ENCODE measurements at places on chromosomes 1 and 21.

DNA sequence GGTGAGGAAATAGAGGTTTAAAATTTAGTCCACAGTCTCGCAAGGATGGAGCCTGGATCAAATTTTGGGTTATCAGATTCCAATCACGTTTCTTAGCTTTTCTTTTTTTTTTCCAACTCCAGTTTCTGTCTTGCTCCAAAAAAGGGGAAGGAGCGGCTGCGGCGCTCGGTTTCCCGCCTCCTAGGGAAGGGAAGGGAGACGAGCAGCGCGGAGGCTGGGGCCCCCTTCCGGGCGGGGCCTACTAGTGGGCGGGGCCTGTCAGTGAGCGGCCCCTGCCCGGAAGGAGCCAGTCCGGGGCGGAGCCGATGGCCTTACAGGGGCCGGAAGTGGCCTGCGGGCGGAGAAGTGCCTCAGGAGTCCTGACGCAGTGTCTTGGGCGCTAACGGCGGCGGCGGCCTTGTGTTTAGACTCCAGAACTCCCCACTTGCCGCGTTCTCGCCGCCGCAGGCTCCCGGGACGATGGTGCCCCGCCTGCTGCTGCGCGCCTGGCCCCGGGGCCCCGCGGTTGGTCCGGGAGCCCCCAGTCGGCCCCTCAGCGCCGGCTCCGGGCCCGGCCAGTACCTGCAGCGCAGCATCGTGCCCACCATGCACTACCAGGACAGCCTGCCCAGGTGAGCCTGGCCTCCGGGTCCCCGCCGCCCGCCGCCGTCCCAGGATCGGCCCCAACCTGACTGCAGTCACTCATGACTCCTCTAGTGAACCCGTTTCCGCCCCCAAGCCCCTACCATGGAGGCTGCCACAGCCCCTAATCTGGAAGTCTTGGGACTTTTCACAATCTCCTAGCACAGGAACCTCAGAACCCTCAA is at the start of gene CPT2:
TSS of gene CPT2 (plus strand) at position 340 of the 806 bp plus-strand sequence. CDS start at position 460, 120 bp downstream.
- peak; percentile 95 for ATAC-seq

- peak; percentile 86 for ATAC-seq
Observed at GRCh38 chr1:89547563-89548116, 23.0 kb downstream of the LRRC8B start.

- ATAC-seq: no peak
Observed at GRCh38 chr1:189816558-189816957, 661.1 kb downstream of the BRINP3 start.

- ATAC-seq: peak; percentile 98
Observed at GRCh38 chr1:166603296-166603695, 236.0 kb upstream of the POGK start.

GRCh38 chr1:29709704-29710280 is 473.5 kb downstream of the PTPRU start:
- ATAC-seq: peak; percentile 94

DNA sequence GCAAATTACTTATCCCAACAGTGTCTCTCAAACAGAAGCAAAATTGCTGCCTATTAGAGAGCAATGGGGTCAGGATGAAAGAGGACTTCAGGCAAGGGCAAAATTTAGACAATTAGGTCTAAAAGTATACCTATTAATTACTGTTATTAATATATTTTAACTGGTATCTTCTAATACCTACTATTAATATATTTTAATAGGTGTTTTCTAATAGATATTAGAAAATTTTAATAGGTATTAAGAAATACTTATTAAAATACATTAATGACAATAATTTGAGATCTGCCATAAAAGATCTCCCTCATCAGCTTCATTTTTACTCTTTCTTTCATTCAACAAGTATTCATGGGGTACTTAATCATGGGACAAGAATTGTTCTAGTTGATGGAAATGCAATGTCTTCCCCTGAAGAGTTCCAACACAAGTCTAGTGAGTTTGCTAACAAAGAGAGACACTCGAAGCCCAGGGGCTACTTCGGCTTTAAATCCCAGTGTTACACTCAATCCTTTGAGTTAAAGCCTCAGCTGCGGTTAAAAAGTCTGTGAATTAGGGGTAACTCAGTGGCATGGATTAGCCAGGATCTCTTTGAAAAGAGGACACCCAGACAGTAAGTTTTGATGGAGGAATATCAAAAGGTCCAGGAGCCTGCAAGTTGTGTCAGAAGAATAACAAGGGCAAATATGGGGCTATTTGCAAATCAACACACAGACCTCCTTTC is 44.1 kb downstream of the STYXL2 start:
- no peak for ATAC-seq

- ATAC-seq: no peak
Observed at GRCh38 chr1:116759636-116760035, 5.4 kb downstream of the CD2 start.

- no peak for ATAC-seq
Observed at GRCh38 chr21:26443291-26443690, 129.8 kb downstream of the CYYR1 start.

DNA sequence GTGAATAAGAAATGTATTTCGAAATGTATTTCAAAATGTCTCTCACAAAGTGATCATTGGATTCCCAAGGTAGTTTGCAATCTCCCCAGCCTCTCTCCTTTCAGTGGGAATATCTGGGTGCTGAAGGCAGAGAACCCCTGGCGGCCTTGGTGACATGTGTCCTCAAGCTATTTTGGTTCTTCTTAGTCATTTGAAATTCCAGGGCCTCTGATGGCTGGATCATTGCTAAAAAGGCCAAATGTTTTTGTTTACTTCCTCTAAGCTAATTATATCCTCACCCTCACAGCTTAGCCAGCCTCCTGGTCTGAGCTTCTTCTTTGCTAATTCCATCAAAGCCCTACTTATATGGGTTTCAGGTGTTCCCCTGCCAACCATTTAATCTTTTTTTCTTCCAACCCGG is 71.2 kb downstream of the LRRC40 start:
- no peak for ATAC-seq

- ATAC-seq: peak; percentile 90
Observed at GRCh38 chr1:55140546-55140983, 74.6 kb downstream of the USP24 start.

DNA sequence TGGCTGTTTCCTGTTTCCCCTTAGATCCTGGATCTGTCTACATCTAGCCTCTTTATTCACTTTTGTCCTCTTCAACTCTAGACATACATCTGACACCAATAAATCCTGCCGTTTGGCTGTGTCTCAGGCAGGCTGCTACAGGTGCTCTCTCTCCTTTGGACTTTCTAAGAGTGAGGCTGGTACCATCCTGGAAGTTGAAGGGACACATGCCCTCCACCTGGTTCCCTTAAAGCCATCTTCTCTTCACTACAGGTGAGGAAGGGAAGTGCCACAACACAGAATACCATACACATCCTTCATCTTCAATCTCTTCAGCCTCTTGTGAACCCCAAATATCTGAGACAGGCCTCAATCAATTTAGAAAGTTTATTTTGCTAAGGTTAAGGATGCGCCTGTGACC is 137.9 kb downstream of the BACH1 start:
- no peak for ATAC-seq

GRCh38 chr21:42666925-42667324 is 13.5 kb downstream of the PDE9A start:
- ATAC-seq: no peak

DNA sequence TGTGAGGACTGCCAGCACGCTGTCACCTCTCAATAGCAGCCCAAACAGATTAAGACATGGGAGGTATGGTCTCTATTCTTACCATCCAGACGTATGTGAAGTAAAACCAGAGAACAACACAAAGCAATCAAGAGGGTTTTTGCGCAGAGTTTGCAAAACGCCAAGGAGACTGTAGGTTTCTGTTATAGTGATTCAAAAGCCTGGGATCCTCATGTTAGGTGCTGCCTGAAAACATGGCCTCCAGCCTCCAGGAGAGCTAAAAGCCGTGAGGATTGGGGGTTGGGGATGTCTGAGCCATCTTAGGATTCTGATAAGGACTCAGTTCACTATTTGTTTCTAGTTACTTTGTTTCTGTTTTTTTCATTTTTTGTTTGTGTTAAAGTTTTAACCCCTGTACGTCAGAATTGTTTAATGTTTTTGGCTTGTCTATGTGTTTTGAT is 4.2 kb upstream of the CCT8 start:
- ATAC-seq: no peak

GRCh38 chr21:33843216-33843615 is 72.4 kb downstream of the ATP5PO start:
- no peak for ATAC-seq

DNA sequence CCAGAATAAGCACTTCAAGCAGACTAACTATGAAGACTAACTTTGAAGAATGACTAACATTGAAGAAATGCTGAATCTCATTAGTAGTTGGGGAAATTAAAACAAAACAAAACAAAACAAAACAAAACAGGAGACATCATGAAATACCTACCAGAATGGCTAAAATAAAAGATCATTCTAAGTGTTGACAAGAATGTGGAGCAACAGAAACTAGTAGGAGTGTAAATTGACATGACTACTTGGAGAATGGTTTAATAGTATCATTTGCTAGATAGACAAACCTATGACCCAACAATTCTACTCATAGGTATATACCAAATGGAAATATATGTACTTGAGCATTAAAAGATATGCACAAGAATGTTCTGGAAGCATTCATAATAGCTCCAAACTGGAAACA is 18.9 kb upstream of the ZFP69B start:
- no peak for ATAC-seq

- ATAC-seq: no peak
Observed at GRCh38 chr1:53396573-53397268, 62.5 kb upstream of the DMRTB1 start.

DNA sequence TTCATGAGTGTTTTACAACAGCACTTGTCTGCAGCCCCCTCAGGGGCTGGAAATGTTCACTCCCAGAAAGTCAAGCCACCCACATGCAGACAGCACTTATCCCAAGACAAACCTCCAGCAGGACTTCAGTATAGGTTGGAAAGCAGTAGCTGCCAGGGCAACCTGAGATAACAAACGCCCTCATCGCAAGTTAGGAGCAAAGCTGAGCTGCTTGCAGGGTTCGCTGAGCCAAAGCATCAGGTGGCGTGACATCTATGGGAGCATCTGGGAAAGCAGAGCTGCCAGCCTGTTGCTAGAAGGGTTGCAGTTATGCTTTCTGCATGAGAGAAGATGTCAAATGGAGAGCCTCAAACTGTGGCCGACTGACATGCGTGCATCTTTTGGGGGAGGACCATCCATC is 4.2 kb upstream of the STXBP3 start:
- ATAC-seq: no peak

DNA sequence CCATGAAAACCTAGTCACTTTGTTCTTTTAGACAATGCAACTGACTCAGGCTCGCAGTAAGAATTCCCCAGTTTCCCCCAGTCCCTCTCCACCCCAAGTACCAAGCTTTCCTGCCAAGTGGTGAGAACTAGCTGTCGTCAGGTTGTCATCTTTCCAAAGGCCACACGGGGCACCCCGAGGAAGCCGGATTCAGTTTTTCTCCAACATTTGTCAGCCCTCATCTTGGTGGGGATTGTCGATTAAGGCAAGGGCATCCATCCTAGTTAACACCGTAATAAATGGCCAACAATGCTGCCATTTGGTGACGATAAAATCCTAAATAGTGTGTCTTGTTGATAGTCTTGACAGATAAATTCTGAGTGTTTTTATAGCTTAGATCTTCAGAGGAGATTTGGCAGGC is 55.9 kb upstream of the PROX1 start:
- ATAC-seq: no peak

- ATAC-seq: no peak
Observed at GRCh38 chr1:94093996-94094395, 27.0 kb downstream of the ABCA4 start.

DNA sequence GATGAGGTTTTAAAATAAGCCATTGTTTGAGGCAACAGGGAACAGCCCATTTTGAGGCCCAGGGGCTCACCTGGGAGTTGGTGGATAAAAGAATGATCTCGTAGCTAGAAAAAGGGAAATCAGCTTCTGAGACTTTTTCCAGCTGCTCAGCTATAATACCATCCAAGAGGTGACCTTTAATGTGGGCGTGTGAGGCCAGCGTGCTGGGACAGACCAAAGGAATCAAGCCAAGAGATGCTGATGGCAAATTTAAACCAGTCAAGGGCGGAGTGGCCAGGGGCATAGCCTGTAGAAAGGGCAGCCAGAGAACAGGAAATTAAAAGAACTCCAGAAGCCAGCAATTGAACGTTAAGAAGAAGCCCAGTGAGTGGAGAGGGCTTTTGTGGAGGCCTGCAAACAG is 132.6 kb downstream of the IER5 start:
- no peak for ATAC-seq

DNA sequence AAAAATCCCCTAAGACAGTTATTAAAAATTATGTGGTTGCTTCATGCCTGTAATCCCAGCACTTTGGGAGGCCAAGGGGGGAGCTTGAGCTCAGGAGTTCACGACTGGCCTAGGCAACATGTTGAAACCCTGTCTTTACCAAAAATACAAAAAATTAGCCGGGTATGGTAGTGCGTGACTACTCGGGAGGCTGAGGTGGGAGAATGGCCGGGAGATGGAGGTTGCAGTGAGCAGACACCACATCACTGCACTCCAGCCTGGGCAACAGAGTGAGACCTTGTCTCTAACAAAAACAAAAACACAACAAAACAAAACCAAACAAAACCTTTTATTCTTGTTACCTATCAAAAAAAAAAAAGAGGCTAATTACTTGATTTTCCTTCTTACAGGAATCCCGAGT is 2.1 kb downstream of the ELK4 start:
- no peak for ATAC-seq

DNA sequence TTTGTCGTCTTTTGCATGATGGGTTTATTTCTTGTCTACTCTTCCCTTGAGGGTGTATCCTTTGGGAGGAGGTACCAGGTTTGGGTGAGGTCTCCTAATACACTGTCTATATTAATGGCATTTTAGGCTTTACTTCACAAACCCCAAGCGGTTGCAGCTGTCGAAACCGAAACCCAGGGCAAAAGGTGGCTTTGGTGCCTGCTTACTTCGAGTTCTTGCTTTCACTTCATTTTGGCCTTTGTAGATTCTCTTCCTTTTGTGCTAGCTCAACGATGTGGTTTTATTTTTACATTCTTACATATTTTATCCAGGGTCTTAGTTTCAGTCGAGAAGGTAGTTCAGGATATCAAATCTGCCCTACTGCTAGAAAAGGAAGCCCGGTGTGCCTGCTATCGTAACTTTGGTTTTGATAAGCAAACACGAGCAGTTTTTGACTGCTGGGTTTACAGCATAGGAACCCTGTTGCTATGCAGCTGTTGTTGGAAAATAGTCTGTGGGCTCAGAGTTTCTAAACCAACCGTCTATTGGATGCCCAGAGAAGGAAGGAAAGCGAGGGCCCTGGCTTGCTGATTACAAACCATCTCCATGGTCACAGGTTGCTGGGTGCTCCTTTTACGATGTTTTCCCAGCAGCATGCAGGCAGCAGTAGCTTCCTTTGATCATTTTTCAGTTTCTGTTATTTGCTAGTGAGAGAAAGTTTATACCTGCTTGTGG is 9.8 kb upstream of the TSPAN2 start:
- ATAC-seq: peak; percentile 57

DNA sequence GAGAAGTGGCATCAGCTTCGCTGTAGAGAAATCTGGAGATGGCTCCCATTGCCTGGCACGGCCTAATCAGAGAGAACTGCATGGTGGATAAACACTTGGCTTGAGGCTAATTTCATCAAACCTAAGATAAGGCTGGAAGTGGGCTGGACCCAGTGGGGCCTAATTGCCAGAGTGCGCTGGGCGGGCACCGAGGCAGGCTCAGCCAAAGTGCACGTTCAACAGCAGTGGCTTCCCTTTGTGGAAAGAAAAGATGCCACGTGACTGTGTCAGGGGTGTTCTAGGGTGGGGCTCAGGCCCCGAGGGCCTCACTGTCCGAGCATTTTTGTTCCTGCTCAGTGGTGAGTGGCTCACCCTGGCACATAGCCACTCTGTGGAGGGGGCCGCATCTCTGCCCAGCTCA is 5.8 kb downstream of the PLCH2 start:
- peak; percentile 35 for ATAC-seq

- no peak for ATAC-seq
Observed at GRCh38 chr21:20443558-20444155, 554.6 kb upstream of the NCAM2 start.

All from esophagus mucosa (tissue), 1 donor.